Vagina (tissue), 2 donors: ENCODE measurements at places on chromosomes 6 and 20.

- DNase-seq, result no peak
These were observed 414.3 kb downstream of the CDKAL1 start for GRCh38 chr6:20948556-20948955.

DNA sequence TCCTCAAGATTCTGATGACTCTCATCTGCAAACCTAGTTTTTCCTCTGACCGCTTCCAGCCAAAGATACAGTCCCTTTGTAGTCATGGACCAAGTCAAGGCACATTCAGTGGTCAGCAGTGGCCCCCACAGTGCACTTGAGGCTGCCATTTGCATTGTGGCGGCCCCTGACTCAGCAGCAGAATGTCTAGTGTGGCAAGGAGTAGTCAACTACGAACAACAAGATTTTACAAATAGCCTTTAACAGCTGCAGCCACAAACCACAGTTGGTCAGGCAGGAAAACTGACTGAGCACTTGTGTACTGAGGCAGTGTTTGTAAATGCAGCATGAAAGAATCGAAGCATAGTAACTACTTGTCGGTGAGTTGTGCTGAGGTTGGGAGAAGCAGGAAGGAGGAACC lies 49.6 kb downstream of the SLC2A12 start:
- no peak for DNase-seq

DNA sequence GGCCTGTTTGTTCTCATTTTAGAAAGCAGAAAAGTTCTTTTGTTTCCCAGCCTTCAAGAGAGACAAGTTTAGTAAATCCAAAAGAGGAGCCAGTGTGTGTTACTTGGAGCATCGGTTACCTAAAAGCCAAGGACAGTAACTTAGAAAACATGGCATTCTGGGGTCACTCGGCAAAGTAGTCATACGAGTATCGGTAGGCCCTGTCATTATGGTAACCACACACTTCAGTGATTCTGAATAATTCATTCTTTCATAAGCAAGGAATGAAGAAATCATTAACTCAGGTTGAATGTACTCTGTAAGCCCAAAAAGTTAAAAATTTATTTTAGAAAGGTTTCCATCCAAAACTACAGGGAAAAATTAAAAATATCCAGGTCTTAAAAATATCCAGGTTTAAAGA lies 34.0 kb downstream of the CNKSR3 start:
- DNase-seq, result no peak

DNA sequence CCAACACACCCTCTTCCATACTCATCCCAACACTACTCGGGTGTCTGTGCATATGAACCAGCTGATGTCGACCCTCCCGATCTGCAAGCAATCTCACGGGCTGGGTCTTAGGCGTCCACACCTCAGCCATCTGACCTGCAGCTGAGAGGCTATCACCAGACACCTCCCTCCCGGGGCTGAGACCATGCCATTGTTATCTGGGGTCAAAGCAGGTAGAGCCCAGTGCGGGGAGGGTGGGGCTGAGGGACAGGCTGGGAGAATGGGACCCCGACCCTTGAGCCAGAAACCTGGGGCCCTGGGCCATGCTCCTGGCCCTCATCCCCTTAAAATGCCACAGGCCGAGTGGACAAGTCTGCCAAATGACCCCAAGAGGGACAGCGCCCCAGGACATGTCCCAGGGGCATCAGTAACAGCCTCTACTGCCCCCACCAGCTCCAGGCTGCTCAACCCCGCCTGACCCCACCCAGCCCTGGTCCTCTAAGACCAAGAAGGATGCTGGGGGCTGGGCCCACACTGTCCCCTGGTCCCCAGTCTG lies 146.7 kb upstream of the CST7 start:
- DNase-seq, result no peak
